ENCODE measurements at places on chromosomes 4 and X.

GRCh38 chrX:19107035-19107434 lies 15.2 kb downstream of the ADGRG2 start:
- DNase-seq = no peak

DNA sequence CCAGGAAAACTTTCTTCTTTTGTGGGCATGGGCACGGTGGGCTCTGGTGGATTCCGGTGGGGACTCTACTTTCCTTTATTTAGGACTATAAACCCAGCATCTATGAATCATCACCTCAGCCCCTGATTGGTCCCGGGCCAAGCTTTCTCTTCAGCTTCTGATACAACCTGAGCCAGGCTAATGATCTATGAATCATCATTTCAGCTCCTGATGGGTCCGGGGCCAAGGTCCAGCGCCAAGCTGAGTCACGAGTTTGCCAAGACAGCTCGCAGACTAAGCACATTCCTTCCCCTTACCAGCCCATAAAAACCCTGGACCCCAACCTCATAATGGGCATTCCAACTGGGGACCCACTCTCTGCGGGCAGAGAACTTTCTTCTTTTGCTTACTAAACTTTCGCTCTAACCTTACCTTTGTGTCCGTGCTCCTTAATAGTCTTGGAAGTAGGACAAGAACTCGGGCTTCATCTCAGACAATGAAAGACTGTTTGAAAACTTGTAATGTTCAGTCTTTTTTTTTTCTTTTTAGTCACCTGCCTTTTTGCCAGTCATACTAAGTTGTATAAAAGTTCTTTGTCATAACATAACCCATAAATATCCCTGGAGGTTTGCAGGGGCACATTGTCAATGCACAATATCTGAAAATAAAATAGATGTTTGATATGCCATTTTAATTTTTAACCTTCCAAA lies 904.9 kb upstream of the EPHA5 start:
- DNase-seq = no peak

DNA sequence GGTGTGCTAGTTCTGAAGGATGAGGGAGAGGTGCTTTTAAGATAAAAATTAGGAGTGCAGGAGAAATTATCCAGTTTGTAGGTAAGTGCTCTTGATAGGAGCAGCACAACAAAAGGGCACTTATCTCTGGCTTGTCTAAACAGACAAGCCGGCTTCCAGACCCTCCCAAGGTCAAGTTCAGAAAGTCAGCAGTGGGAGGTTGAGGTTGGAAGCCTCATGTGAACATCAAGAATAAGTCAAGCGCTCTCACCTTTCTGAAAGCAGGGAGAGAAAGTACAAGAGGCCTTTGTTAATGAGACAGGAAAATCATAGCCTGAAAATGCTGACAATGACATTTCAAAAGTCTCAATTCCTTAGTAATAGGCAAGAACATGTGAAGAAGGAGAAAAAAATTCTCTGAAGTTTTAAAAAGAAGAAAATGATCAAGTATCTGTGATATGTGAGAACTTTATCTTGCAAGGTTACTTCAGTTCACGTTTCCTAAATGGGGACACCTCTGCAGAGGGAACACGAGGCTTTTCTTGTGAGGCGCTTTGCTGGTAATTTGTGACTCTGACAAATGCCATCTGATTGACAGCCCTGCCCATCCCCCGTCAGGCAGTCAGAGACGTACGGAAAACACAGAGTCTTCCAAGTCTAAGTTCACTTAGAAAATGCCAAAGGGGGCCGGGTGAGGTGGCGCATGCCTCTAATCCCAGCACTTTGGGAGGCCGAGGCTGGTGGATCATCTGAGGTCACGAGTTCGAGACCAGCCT lies 62.2 kb downstream of the TIGD2 start:
- no peak for DNase-seq

DNA sequence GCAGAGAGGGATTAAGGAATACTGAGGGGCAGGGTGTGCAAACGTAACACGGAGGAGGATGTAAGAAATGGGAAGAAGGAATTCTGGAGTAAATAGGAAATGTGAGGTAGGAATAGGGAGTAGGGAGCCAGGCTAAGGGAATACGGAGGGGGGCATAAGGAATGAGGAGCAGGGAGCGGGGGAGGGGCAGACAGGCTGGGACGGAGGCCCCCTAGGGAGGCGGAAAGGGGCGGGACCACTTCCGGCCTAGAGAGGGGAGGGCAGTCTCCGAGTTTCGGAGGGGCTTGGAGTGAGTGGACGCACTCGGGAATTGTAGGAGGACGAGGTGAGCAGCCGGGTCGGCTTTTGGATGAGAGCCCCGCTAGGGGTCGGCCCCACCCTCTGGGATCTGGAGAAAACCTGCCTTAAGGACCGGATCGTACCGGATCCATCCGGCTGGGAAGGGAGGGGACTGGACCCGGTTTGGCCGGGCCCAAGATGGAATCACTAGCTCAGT lies 612 bp downstream of the MAGED2 start:
- no peak for DNase-seq

DNA sequence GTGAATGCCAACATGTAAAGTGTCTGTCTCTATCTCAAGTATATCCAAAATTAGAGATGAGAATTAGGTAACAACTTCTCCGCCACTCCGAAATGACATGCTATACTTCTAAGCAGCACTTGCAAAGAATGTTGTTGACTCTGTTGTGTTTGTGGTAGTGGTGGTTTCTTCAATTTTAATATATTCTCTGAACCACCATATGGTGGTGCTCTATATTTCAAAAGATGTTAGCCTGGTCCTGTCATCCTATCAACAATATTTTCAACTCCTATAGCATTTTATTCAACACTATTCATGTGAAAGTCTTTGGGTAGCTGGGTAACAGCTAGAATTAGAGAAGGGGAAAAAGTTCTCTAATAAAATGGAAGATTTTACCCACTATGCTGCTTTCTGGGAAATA lies 1622.8 kb upstream of the IGFBP7 start:
- DNase-seq = no peak

- DNase-seq = no peak
Observed at GRCh38 chrX:45165726-45166125, 35.0 kb downstream of the DIPK2B start.

DNA sequence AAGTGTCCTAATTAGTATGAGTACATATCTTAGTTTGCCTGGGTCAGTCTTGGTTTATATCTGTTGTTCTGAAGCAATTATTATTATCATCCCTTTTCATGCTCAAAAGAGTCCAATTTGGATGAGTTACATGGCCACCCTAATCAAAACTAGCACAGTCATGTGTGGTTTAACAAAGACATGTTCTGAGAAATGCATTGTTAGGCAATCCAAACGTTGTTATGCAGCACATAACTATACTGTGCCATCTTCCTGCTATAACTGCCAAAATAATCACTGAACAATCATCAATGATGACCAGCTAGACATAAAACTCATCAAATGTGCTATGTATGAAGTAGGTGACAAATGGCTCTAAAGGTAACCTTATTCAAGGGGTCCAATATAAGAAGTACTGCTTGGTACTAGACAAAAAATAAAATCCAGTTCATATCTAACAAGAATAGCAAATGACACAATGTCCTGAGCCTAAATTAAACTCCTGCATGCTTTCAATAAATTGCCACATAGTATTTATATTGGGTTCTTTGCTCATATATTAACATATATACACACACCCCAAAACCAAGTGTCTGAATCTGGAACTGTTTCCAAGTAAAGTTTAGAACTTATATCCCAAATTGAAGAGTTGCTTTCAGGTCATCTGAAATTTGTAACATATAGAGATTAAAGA lies 41.9 kb downstream of the CNOT6L start:
- no peak for DNase-seq

DNA sequence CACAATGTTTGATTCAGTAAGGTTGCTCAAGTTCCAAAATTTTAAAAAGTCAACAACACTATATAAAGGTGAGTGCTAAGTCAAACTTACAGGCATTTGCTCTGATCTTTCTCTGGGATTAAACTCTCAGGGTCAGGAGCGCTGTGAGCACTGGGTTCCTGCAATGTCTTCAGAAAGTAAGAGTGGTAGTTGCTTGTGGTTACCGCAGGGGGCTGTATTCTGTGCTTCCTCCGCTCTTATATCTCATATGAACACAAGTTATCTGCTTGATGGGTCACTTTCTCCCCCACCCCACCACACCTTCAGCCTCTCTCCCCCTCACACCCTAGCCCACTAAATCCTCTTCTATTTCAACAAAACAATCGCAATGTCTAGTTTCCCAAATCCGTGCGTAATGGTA lies 116.4 kb upstream of the IGSF1 start:
- no peak for DNase-seq

GRCh38 chr4:25330335-25330734 lies 17.8 kb downstream of the ZCCHC4 start:
- DNase-seq = no peak

GRCh38 chrX:136162827-136163570 lies 15.7 kb downstream of the FHL1 start:
- DNase-seq = no peak

- DNase-seq = no peak
Observed at GRCh38 chr4:168710353-168710946, 213.6 kb downstream of the PALLD start.
